Anterior cingulate cortex (tissue), 58 donors: ENCODE measurements at places on chromosomes 3 and 15.

- DNase-seq: no peak
These were observed 139.4 kb upstream of the TSC22D2 start for GRCh38 chr3:150268426-150269391.

DNA sequence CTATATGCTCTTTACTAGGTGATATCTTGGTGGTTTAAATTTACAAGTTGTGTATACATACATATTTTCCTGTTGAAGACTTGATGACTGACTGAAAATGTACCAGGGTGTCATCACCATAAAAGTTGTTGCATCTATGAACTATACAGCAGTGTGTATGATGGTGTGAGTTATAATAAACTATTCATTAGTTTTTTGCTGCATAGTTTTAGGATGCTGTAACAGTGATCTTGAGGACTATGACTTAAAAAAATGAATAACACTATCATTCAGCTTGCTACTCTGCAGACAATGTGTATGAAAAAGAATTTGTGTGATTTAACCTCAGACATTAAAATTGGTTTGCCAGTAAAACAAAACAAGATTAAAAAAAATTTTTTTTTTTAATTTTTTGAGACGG is 49.0 kb downstream of the UBE2E2 start:
- DNase-seq: no peak

DNA sequence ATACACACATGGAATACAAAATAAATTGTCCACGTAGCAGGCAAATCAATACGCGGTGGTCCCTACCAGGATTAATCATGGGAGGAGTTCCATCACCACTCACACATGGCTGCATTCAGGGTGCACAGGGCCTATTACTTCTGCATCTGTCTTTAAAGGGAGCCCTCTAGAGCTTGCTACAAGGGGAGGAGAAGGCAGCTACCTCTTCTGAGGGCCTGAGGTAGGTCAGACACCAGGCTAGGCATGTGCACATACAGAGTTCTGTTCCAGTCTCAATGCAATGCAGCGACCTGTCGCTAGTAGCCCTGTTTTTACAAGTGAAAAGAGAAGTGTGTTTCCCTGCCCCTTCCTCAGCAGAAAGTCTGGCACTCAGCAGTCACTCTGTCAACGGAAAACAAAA is 102.7 kb downstream of the ROBO2 start:
- no peak for DNase-seq

- DNase-seq: no peak
These were observed 368.7 kb upstream of the PROK2 start for GRCh38 chr3:72153477-72154314.

DNA sequence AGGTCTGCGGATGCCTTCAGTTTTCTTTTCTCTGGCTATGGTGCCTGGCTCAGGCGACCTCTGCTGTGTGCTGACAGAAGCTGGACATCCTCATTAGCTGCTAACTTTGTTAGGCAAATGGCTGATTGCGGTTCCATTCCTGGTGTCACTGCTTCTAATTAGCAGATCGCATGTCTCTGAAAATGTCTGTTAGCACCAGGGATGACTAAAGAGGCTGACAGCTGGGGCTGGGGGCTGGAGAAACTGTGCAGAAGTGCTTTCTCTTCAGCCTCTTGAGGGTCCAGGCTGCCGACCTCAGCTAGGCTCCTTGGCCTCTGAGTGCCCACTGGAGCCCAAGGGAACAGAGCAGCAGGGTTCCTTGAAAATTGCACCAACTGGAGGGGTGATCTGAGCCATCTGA is 39.3 kb downstream of the CHCHD6 start:
- DNase-seq: no peak

GRCh38 chr15:41851755-41852370 is 13.2 kb downstream of the PLA2G4B start:
- no peak for DNase-seq

GRCh38 chr3:18556001-18556408 is 130.9 kb upstream of the SATB1 start:
- DNase-seq: no peak

GRCh38 chr3:7576506-7576905 is 715.6 kb downstream of the GRM7 start:
- DNase-seq: no peak

DNA sequence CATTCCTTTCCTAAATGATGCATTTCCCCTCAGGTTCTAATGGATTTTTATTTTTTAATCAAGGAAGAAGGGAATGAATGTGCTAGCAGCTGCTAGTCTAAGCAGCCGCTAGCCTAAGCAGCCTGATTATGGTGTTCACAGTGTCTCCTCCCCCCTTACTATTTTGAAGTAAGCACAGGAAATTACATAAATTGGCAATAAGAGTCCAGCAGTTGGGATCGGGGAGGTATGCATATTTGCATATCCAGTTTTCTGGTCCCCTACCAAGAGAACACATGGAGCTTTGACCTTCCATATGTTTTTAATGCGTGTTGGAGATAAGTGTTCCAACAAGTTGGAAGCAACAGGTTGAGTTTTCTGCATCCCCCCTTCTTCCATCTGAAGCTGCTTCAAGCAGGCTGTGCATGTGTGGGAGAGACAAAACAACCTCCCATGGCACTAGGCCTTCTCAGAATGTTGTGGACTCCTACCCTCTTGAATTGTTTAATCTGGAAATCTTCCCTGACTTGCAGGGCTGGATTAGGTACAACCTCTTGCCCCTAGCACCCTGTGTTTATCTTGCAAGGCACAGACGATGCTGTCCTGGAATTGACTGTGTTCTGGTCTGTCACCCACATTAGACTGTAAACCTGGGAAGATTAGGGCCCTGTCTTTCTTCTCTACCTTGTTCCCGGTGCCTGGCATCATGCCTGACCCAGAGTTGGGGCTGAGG is 124.8 kb upstream of the LRIG1 start:
- DNase-seq: no peak

DNA sequence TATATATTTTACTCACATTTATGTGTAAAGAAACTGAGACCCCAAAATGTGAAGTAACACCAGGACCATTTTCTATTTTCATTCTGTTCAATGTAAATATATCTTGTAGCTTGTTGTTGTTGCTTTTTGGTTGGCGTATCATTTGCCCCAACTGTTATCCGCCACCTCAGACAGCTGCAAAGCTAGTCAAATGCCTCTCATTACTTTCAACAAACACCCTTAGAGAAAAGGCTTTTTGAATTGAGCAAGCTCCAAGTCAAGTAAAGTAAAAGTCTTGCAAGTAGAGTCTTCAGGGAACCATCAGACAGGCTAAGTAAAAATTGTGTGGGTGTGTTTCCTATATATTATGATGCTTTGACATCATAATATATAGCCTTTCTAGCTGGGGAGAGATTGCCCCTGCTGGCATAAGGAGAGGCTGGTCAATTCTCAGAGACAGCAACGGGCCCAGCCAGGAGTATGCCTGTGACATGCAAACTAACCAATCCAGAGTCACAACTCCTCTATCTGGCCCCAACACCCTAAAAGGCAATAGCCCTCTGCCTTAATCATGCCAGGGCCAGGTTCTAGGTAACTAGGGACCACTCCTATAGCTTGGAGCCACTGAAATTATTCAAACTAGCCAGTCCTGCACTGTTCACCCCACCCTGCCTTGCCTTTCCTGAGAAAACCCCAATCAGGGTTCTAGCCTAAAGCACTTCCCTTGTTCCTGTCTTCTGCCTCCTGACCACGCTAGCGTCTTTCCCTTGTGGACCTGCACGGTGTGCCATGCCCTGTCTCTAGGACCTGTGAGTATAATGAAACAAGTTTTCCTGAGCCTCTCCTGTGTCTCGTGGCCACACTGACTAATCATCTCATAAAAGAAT is 75.6 kb downstream of the RAD18 start:
- DNase-seq: no peak

GRCh38 chr3:134799393-134799792 is 4.3 kb downstream of the EPHB1 start:
- no peak for DNase-seq

- DNase-seq: no peak
These were observed 59.9 kb downstream of the ABHD2 start for GRCh38 chr15:89148126-89148525.

DNA sequence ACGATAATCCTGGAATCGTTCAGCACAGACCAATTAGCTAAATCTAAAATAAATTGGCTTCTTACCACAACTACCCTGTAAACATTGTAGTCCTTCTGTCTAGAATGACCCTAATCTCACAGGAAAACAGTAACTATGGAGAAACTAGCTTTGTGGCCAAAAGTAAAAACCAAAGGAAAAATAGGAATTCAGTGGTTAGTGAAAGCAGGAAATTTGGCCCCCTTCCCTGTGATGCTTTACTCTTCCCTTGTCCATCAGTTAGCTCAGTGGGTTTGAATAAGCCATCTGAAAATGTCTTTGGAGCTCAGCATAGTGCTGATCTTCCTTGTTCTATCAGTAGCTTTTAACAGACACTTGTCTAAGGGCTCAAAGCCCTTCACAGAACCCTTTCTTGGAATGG is 1.6 kb downstream of the NMD3 start:
- DNase-seq: no peak

GRCh38 chr3:152970851-152971250 is 135.9 kb downstream of the P2RY1 start:
- DNase-seq: no peak

DNA sequence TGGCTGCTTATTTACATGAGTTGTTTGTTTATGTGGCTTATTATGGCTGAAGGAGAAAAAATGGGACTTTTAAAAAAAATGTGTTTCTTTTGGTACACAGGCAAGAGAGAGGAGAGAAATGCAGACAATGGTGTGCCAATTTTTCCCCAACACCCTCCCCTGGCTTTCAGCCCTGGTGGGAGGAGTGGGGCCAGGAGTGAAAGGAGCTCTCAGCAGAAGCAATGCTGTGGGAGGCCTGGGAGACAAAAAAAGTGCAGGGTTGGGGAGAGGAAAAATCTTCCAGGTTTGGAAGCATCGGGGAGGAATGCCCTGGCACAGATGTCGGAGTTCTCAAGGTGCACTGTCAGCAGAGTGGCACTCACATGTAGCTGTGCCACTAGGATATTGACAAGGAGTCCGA is 117.7 kb upstream of the FOXB1 start:
- no peak for DNase-seq

DNA sequence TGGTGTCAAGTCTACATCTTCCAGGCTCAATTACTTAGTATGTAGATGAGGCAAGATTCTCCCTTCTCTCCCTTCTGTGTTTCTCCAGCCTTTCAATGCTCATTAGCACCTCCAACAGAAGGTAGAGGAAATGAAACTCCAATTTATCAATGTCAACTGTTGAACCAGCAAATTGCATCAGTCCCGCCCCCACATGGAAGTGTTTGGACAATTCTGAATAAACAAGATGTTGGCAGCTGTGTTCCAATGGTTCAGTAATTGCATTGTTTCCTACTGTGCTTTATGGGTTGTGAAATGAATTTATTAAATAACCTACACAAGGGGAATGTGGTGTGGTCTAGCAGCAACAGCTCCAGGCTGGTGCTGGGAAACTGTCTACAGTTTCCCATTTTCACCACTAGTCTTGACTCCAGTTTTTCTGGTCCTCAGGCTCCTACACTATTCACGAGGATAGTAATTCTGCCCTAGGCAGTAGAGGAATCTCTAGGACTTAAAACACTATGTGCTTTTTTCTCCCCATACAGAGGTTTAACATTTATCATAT is 91.9 kb downstream of the MB21D2 start:
- no peak for DNase-seq

DNA sequence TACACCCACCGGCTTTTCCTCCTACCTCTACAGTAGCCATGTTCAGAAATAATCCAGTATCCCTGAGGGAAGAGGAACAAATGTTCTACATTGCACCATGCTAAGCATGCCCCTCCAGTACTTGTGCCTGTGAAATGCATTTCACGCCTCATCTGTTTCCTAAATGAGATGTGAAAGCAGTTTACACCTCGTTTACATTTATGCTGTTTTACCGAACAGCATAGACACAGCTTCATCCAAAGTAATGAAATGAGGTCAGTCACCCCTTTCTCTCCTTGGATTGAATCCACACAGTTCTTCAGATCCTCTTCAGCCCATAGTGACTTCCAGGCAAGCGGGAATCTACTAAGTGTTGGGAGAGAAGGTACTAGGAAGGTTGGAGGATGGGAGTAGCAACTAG is 514.3 kb downstream of the PDCD6IP start:
- DNase-seq: no peak

GRCh38 chr15:58410353-58410752 is 21.4 kb upstream of the LIPC start:
- DNase-seq: no peak

GRCh38 chr3:128309026-128309425 is 155.7 kb downstream of the EEFSEC start:
- DNase-seq: no peak

GRCh38 chr15:77531191-77532000 is 101.3 kb downstream of the LINGO1 start:
- no peak for DNase-seq

- no peak for DNase-seq
These were observed 106.7 kb downstream of the C3orf70 start for GRCh38 chr3:185046164-185046515.

- no peak for DNase-seq
These were observed 1188.0 kb upstream of the ALCAM start for GRCh38 chr3:104178680-104179079.

DNA sequence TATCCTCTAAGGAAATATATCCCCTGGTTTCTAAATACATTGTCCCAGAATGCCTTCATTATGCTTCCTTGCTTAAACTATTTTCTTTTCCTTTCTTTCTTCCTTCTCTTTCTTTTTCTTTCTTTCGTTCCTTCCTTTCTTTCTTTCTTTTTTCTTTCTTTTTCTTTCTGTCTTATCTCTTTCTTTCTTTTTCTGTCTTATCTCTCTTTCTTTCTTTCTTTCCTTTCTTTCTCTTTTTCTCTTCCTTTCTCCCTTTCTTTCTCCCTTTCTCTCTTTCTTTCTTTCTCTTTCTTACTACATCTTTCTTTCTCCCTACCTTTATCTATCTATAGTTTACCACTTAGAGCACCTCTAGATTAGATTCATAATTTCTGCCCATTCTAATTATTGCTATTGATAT is 552.1 kb downstream of the PYDC2 start:
- DNase-seq: no peak

DNA sequence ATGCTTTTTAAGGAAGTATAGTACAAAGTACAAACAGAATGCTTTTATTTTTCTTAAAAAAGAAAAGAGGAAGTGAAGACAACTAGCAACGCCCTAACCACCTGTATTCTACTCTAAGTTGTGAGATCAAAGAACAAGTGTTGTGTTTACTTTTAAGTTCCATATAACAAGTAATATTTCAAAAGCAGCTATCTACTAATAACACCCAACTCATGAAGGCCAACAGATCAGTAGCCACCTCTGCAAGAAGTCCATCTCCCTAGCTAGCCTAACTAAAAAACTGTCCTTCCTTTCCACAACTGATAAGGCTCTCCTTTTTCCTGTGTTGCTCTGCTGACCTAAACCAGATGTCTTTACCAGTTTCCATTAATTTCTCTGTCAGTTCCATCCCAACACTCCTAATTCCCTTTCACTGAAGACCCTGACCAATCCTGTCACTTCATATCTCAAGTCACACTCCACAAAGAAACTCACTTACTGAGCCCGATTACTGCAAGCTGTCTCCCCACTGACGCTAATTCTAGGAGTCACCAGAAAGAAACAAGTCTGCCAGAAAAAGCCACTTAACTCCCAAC is 26.9 kb downstream of the PHC3 start:
- no peak for DNase-seq
